ENCODE measurements at places on chromosomes 6 and 20.
A peak's percentile ranks its signal among the peaks of the same experiment; 100 is the strongest.

- no peaks in the 10 kb centered on the region for H3K4me1 ChIP-seq
- no peak overlapping the region for H3K4me3 ChIP-seq
- no peak for DNase-seq
- H3K27me3 ChIP-seq: no peaks in the 10 kb centered on the region
- no peaks in the 10 kb centered on the region for H3K36me3 ChIP-seq
- H3K27ac ChIP-seq: no peak overlapping the region
These were observed 40.3 kb downstream of the TAF4 start for GRCh38 chr20:62025394-62025793.

DNA sequence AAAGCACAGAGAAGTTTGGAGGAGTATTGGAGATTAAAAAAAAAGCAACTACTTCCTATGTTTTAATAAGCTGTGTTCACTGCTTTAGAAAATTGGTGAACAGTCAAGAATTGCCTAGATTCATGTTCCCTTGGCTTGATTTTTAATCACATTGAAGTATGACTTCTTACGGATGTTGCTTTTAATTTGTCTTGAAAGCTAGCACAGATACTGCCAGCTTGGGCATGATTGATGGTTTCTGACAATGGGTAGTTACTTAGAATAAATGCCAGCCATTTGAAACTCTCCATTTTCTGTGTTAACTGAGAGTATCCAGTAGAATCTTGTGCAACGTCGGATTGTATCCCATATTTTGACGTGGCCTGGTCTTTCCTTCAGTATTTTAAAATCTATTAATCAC is 178.0 kb downstream of the DTNBP1 start:
- no peaks in the 10 kb centered on the region for H3K4me1 ChIP-seq
- peaks cover 21% of the 10 kb centered on the region for H3K36me3 ChIP-seq
- H3K27ac ChIP-seq: no peak overlapping the region
- DNase-seq: no peak
- no peaks in the 10 kb centered on the region for H3K27me3 ChIP-seq

DNA sequence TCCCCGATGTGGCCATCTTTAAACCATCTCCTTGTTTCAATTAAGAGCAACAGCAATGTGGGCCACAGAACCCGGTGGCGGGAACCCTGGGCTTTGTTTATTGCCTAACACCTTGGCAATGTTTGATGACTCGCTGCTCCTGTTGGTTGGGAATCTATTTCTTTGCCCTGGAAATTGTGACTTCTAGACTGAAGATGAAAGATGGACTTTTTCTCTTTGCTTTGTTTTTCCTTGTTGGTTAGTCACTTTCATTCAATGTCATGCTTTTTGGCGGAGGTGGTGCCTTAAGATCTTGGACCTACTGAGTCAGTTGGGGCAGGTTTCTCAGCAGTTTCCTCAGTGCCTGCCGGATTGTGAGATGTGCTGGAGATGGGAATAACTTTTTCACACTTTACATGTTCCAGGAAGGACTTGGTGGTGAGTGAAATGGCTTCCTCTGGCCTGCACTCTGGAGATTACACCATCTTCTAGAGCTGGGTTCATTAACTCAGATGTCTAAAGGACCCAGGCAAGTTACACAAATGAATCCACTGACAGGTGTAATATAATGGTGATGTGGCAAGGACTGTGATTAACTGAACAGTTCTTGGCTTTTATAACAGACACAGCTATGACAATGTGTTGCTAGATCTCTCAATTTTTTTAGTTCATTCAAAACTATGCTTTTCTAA is 56.3 kb downstream of the TSHZ2 start:
- no peak for DNase-seq
- H3K36me3 ChIP-seq: no peaks in the 10 kb centered on the region
- no peak overlapping the region for H3K27ac ChIP-seq
- no peaks in the 10 kb centered on the region for H3K4me1 ChIP-seq
- H3K27me3 ChIP-seq: no peaks in the 10 kb centered on the region
- H3K4me3 ChIP-seq: no peak overlapping the region

GRCh38 chr6:30818391-30818841 is 65.9 kb upstream of the DDR1 start:
- no peak for DNase-seq
- no peaks in the 10 kb centered on the region for H3K27me3 ChIP-seq
- no peaks in the 10 kb centered on the region for H3K36me3 ChIP-seq
- no peak overlapping the region for H3K4me3 ChIP-seq
- H3K27ac ChIP-seq: peak overlapping the region; percentile 52
- H3K4me1 ChIP-seq: peaks cover 11% of the 10 kb centered on the region

GRCh38 chr20:46353500-46354206 is 45.4 kb upstream of the CDH22 start:
- no peak for DNase-seq
- H3K27me3 ChIP-seq: no peaks in the 10 kb centered on the region
- no peaks in the 10 kb centered on the region for H3K4me1 ChIP-seq
- no peak overlapping the region for H3K4me3 ChIP-seq
- no peak overlapping the region for H3K27ac ChIP-seq

DNA sequence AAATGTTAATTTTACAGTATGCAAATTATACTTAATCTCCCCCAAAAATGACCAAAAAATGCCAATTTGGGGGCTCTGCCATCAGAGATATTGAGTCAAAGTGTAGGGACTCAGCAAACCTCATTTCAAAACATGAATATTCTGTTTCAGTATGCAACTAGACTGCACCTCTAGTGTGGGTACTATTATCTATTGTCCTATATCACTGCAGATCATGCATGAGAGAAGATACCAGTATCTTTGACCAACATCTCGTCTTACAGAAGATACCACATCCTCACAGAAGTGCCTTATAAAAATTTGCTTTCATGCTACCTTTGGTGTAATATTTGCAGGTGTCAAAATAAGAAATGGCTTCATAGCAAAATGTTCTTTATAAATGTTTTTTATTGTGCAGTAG is 623.8 kb downstream of the TENT5A start:
- no peak overlapping the region for H3K27ac ChIP-seq
- no peak for DNase-seq
- no peaks in the 10 kb centered on the region for H3K4me1 ChIP-seq

Data from sigmoid colon (tissue), 7 donors.